ENCODE measurements at places on chromosomes 2 and 18.

DNA sequence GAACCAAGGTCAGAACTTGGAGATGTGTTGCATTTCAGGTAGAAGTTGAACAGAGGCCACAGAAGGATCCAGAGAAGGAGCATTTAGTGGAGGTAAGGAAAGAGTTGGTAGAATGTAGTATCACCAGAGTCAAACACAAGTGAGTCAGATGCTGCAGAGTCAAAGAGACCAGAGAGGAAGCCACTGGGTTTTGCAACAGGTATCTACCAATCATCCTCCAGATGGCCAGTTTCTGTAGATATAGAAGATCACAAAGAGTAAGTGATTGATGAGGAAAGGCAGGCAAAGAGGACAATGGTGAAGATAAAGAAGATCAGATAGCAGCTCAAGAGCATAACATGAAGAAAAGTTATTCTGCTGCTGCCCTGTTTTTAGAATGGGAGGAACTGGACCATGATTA, 75.9 kb downstream of the GTF3C3 start:
- DNase-seq, result no peak

GRCh38 chr2:211329882-211330281, 773.5 kb downstream of the CPS1 start:
- DNase-seq, result no peak

DNA sequence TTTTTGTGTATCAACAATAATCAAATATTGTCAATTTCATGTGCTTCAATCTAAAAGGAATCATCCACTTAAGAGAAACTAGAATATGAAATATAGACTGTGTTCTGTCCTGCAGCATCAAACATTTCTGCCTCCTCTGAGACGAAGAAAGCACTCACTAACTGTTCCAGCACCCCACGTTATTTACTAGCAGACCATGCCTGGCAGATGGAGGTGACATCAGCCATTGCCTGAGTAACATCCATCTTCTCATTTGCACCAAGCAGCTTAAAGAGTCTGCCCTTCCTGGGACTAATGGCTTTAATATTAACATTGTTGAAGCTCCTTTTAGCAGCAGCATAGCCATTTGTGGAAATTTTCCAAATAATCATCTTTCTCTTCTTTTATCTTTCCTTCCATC, 25.7 kb downstream of the SGPP2 start:
- no peak for DNase-seq

- DNase-seq, result no peak
Measured at GRCh38 chr2:43383533-43383932, 157.1 kb upstream of the ZFP36L2 start.

DNA sequence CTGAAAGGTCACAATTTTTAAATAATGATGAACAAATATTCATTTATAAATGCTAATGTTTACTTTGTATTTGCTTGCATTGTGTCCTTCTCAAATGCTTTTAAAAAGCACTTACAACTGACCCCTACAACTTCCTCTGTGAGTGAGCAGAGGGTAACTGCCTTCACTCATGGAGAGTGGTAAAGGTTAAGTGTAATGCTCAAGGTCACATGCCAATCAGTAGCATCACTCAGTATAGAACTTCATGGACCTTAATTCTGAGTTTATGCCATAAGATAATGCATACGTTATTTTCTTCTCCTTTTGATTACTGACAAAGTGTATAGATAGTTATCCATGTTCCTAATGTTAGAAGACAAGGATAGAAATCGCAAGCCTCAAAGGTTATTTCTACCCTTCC, 91.8 kb upstream of the SERTAD2 start:
- DNase-seq, result no peak

GRCh38 chr2:205640716-205641115, 41.6 kb upstream of the NRP2 start:
- no peak for DNase-seq
